Right atrium auricular region (tissue), 2 donors: ENCODE measurements at places on chromosomes 1 and 21. TPM values are rescaled to one million over a fixed set of nuclear protein-coding genes. Genes with fewer than 3 reads are reported as not detected.

TENT5C gene
- 17.0 TPM for total RNA-seq

OR6K3 gene
- not detected for total RNA-seq

MIXL1 gene
- total RNA-seq, result not detected

HMCN1 gene
- 20.2 TPM for total RNA-seq

NBPF6 gene
- total RNA-seq, result not detected

NCF2 gene
- 3.2 TPM for total RNA-seq

ALG14 gene
- 0.79 TPM for total RNA-seq
